MCF 10A (cell line): ENCODE measurements at places on chromosomes 5 and 9. TPM values are rescaled to one million over a fixed set of nuclear protein-coding genes. Genes with fewer than 3 reads are reported as not detected.

Gene SPAAR
- 0.27 and 0.72 TPM in 2 replicates for total RNA-seq

Gene PCDHGC5
- total RNA-seq: 0.61 and 0.69 TPM in 2 replicates

DNA sequence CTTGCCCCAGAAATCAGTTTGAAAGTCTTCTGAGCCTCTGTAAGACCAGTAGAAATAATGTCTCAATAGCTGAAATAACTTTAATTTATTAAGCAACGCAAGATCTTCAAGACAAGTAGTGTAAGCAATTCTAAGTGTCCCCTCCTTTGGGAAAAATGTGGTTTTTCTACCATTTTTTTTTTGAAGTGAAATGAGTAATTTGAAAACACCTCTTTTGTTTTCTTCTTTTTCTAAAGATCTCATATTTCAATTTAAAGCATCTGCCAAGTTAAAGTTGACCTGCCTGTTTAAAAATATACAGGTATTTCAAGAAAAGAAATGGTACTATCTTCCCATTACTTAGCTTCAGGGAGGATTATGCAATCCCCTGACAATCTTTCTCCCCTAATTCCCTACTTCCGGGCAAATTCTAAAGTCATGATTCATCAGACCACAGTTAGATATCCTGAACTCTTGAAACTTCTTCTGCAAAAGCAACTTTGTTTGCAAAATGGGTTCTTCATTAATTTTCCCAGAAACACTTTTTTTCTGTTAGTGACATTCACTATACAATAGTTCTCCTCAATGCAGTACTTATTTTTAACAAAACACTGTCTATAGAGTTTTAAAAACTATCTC lies 7.8 kb upstream of the ANXA1 start:
- H3K27me3 ChIP-seq: no peaks in the 10 kb centered on the region
- H3K4me1 ChIP-seq: peaks cover 43% of the 10 kb centered on the region
- H3K36me3 ChIP-seq: no peaks in the 10 kb centered on the region
- H3K27ac ChIP-seq: peak overlapping the region; percentile 32
- H3K4me3 ChIP-seq: no peak overlapping the region

Gene ALDH7A1
- total RNA-seq: 46.8 and 89.1 TPM in 2 replicates

DNA sequence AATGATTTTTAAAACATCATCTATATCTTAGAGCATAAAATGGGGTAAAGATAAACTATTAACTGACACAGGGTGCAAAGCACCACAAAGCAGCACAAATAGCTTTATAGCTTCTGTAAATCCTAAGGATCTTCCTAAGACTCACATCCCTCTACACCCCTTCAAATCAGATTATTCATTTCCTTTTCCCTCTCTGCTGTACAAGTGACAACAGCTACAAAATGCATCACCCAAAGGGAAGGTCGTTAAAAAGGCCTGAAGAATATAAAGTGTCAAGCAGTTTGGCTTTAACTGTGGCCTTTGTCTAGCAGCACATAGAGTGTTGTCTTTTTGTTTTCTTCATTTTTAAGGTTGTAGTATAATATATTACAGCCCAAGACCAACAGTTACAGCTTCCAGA lies 422.1 kb downstream of the PDE4D start:
- H3K4me1 ChIP-seq: peaks cover 5% of the 10 kb centered on the region
- no peak overlapping the region for H3K27ac ChIP-seq
- H3K36me3 ChIP-seq: peaks cover 7% of the 10 kb centered on the region
- no peak for DNase-seq
- no peak overlapping the region for H3K4me3 ChIP-seq
